NCI-H187 treated with DMSO at 0.1 percent for 48 hours (cell line): ENCODE measurements at places on chromosomes 6 and 20.

GRCh38 chr20:14134004-14134403, 138.7 kb downstream of the MACROD2 start:
- no peak for DNase-seq

- no peak for DNase-seq
Measured at GRCh38 chr6:53112871-53113270, 35.8 kb downstream of the GCM1 start.

- DNase-seq: no peak
Measured at GRCh38 chr20:38514185-38514584, 41.5 kb downstream of the RALGAPB start.

DNA sequence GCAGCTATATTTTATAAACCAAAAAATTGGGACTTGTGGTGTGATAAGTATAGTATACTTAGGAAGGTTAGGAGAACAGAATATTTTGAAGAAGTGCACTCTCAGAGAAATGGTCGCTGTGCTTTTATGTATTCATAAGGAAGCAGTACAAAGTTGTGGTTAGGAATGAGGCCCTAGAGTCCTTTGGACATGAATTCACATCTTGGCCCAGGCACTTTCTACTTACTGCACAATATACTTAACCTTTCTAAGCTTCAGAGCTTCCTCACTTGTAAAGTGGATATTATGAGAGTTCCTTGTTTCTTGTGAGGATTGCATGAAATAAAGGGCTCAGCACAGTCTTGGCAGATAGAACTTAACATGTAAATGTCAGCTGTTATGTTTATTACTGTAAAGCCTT, 21.0 kb upstream of the SERINC3 start:
- DNase-seq: no peak

- no peak for DNase-seq
Measured at GRCh38 chr6:32792901-32793435, 23.8 kb downstream of the HLA-DOB start.

- no peak for DNase-seq
Measured at GRCh38 chr6:129368076-129368475, 341.9 kb downstream of the ARHGAP18 start.

DNA sequence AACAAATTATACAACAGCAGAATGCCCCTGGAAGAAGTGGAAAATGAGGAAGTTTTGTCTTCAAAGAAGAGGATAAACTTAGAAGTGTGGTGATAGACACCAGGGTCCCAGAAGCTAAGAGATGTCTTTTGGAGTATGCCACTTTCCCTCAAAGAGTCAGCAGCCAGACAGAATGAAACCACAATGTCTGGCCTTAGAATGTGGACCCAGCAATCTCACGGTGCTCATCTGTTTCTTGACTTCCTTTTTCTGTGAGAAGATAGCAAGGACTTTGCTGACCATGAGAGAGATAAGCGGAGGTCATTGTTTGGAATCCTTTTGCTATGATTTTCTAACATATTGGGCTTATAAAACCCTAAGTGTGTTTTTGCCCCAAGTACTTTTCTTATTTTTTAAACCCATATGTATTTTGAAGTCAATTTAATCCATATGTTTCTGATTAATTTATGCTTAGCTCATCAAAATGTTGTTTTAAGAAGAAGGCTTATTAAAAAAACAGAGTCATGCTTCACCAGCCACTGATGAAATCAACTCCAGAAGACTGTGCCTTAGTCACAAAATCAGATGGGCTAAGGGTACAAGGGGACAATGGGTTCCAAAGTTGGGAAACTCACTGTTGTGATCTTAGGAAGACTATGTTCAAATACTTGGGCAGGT, 451.2 kb upstream of the JAG1 start:
- DNase-seq: no peak

DNA sequence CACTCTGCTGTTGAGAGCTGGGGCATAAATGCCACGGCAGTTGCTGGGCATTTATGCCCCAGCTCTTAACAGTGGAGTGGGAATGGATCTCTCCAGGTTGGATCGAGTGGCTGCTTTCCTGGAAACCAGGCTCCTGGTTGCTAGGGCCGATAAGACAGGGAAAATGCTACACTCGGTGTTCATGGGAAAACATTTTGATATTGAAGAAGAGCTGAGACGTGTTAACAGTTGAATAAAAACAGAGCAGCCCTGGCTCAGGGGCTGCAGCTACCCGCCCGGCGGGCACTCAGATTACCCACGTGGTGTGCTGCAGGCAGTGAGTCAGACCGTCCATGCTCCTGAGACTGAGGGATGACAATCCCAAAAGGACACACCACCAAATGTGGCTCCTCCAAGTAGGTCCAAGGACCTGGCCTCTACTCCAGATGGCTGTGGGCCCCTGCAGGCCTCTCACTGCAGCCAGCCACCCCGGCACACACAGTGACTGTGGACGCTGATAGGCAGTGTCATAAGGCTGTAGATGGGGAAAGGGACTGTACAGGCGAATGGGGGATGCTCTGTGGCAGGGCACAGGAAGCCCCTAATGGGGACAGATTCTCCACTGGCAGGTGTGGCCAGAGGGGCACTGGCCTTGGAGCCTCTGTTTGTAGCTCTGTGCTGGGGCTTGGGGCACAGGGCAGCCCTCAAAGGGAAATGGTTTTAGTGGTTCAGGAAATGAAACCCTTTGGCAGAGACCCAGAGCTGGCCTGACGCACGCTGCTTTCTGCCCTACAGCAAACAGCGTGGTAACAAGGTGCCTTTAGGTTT, 237.8 kb downstream of the LY86 start:
- DNase-seq: peak; percentile 67

DNA sequence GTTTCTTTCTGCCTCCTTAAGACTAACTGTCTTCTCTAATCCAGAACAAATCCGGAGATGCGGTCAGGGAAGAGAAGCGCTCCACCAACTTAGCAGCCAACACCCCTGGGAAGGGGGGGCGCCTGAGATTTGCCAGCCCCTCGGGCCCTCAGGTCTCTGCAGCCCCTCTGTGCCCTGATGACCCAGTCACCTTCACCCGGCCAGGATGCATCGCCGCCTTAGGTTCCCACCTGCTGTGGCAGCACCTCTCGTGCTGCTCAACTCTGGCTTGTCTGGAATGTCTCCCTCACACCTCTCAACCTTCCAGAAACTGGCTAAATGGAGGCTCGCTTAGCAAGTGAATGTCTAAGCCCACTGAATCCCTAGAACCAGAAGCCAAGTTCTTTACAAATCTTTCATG, 28.0 kb upstream of the AAR2 start:
- no peak for DNase-seq

DNA sequence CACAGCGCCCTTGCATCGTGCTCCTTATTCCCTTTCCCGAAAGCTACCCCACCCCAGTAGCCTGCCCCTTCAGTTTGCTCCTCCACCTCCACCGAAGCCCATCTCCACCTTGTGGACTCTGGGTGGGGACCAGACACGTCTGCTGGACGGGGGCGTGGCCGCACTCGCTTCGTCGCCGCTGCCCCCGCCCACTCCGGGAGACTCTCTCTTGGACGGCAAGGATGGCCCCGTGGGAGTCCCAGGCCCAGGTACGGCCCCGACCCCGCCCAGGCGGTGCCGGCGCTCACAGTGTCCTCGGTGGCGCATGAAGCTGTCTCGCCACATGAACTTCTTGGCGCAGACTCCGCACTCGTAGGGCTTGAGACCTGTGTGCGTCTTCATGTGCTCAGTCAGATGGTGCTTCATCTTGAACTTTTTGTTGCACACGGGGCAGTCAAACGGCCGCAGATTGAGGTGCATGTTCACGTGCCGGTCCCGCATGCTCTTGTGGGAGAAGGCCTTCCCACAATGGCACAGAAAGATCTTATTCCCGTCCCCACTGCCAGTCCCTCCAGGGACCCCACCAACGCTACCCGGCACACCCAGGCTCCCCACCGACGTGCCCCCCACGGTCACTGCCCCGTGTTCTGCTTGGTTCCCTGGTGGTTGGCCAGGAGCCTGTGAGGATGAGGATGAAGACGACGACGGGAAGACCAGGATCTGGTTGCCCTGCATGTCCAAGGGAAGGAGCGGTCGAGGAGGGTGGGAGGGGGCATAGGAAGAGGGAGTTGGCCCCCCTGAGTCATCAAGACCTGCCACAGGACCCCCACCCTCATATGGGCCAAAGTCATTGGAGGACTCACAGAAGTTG, 1.3 kb upstream of the TAPBP start:
- no peak for DNase-seq

DNA sequence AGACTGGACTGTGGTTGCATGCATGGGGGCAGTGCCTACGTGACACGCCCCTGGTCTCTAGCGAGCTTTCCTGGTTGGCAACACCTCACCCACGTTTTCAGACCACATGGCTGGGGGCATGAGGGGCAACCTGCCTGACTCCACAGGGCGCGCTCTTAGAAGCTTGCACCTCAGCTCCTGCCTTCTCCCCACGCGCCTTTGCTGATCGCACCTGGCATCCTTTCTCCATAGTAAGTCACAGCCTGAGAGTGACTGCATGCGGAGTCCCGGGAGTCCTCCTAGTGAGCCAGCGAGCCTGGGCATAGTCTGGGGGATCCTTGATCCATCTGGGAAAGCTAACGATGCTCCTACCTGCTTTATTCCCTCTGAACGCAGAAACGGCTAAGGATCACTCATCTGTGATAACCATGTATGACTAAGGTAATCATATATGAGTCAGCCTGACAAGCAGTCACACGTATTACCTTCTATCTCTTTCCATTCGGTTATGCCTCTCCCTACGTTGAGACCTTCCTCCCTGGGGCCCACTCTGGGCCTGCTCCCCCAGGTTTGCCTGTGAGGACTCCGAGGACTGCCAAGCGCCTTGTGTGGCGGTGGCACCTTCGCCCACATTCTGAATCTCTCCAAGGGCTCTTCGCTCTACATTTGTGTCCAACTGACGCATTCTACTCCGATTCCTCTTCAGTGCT, 4.5 kb downstream of the TCFL5 start:
- no peak for DNase-seq

GRCh38 chr6:124436803-124437202, 525.4 kb upstream of the RNF217 start:
- DNase-seq: no peak
